ENCODE measurements at places on chromosomes 1 and 21. TPM values are rescaled to one million over a fixed set of nuclear protein-coding genes. Genes with fewer than 3 reads are reported as not detected.

DNA sequence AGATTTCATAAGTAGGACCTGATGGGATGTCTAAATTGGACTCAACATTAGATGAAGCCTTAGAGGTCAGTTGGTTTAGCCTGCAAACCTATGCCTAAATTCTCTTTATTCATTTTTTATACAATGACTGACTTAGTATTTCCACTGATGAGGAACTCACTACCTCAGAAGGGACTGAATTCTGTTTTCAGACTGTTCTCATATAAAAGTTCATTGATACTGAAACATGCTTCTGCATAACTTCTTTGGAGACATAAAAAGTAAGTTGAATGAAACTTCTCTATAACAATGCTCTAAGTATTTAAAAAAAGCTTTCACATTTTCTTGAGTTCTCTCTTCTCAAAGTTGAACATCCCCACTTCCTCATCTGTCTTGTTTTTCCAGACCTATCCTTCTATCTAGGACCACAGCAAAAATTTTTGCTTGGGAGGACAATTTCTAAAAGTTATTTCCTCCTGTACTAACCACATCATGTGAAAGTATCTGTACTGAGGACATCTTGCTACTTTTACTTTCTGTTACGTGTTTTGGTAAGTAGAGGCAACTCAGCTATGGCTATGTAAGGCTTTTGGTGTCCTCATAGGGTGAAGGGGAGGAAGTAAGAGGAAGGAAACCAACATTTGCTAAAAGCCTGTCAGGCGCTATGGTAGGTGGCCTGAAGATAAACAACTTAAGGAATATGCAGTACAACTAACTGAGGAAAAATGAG lies 64.1 kb downstream of the USP24 start:
- DNase-seq: no peak

DNA sequence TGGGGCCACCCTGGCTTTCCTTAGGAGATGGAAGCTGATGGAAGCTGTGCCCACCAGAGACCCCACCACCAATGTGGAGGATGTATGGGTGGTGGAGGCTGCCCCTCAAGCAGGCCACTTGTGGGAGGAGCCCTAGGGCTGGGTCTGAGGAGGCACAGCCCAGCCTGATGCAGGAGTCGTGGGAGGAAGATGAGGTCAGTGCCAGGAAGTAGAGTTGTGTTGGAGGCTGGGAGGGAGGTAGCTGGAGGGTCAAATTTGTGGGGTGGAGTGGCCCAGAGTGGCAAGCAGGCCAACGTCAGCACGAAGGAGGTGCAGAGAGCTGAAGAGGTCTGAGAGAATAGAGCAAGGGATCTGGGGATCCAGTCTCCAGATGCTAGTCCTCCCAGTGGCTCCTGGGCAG lies 119.0 kb upstream of the USP24 start:
- no peak for DNase-seq

DNA sequence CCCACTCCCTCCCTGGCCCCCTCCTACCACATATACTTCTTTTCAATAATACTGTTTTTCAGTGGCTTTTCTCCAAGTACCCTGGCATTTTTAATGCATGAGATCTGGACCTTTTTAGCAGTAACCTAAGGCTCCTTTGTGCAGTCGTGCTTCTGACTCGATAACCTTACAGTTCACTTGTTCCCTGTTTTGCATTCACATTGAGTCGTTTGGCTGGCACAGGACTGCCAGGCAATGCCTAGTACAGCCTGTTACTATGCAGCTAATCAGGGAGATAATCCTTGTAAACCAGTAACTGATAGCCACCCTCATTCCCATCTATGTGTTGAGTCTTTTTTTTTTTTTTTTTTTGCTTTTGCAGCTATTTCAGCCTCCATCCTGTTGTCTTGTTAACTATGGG lies 3.7 kb downstream of the ATP1B1 start:
- no peak for DNase-seq

DNA sequence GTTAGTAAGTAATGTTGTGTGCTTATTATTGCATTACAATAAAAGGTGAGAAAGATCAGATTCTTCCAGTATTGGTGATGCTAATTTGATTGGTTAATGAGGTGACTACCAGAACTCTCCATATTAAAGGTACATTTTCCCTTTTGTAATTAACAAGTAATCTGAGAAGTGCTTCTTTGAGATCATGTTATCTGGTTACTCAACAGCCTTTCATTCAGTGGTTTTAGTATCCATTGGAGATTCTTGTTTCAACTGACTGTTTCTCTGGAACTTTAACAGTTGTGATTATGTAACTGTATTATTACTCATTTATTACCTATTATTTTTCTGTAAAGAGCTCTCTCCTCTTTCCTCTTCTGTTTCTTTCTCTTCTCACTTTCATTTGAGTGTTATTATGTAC lies 86.7 kb downstream of the PEX14 start:
- peak; percentile 65 for DNase-seq

GRCh38 chr1:6948861-6949260 lies 163.6 kb downstream of the CAMTA1 start:
- peak; percentile 50 for DNase-seq

The NCDN gene
- 33.2 TPM for total RNA-seq
